EL (cell line): ENCODE measurements at places on chromosomes 11 and 22.
A peak's percentile ranks its signal among the peaks of the same experiment; 100 is the strongest.

DNA sequence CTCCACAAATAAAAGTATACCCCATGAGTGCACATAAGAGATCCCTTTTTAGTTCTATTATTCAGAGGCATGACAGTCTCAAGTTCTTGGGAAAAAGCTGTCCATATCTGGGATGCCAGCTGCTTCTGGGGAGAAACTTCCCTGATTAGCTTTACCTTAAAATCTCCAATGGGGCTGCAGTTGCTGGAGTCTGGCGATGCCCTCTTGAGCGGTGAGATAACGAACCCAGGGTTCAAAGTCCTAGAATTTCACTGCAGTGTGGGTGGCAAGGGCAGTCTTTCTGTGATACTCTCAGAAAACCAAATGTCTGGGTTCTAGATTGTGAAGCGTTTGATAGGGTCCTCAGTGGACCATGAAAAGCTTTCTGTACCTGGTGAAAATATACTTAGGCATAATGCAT is 7.4 kb upstream of the PRR33 start:
- no peak for DNase-seq

DNA sequence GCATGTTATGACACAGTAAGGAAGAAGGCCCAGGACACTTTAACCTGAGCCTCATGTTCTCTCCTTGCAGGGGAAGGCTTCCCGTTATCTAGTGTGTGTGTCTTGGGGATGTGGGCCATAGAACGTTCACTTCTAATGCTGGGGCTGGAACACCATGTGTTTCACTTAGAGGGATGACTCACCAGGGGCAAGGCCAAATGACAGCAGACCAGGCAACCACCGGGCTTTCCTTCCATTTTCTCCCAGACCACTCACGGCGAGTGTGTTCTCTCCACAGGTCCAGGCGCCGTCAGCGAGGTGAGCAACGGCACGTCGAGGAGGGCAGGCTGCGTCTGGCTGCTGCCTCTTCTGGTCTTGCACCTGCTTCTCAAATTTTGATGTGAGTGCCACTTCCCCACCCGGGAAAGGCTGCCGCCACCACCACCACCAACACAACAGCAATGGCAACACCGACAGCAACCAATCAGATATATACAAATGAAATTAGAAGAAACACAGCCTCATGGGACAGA is 964.4 kb downstream of the NTM start:
- DNase-seq, result peak; percentile 3

GRCh38 chr22:19514831-19515565 is 9.2 kb downstream of the CLDN5 start:
- DNase-seq, result no peak

GRCh38 chr22:40764763-40765441 is 54.2 kb downstream of the SLC25A17 start:
- no peak for DNase-seq

- DNase-seq, result no peak
These were observed 914 bp downstream of the INPPL1 start for GRCh38 chr11:72225411-72225951.

DNA sequence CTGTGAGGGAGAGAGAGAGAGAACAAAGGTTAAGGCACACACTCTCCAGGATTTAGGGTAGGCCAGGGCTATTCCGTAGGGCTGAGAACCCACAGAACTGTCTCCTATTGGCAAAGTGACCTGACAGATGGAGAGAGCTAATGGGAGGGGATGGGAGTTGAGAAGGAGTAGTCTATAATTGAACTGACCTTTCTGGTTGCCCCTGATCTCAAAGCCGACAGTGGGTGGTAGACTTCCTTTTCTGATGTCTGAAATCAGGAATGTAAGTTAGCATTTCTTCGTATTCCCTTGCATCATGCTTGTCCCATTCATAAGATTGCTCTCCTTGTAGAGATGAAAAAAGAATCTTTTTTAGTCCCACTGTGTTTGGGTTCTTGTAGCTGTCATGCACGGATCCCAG is 210.1 kb downstream of the NTM start:
- DNase-seq, result no peak

- DNase-seq, result peak; percentile 68
These were observed 14.9 kb downstream of the RASD2 start for GRCh38 chr22:35555483-35555890.

GRCh38 chr22:39575552-39575825 is 4.9 kb downstream of the CACNA1I start:
- DNase-seq, result no peak

DNA sequence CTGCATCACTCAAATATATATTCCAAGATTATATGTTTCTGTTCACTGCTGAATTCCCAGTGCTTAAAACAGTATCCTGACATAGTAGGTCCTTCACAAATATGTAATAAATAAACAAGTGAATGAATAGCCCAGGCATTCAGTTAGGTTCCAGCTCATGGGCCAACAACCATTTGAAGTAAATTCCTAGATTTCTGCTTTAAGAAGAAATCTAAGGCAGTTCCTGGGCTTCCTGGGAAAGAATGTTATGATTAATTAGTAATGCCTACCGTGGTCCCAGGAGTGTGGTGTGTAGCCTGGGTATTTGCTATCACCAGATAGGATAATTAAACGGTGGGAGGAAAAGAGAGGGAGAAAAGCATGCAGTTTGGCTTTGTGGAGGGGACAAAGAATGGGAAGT is 576.8 kb downstream of the SOX6 start:
- DNase-seq, result peak; percentile 5

GRCh38 chr11:77244277-77245027 is 57.0 kb downstream of the GDPD4 start:
- peak; percentile 77 for DNase-seq

DNA sequence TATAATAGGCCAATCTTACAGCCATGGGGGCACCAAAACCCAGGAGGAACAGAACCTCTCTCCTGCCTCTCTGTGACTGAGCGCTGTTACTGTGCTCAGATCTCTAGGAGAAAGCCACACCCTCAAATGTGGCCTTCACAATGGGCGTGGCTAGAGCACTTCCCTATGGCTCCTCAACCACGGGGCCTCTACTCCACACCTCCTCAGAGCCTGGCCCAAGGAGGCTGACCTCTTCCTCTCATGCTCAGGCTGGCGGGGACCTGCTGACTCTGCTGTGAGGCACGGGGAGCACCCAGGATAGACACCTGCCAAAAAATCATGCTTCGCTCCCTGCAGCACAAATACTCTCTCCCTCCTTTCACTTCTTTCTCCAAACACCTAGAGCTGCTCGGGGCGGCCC is 41.0 kb downstream of the C11orf58 start:
- no peak for DNase-seq

DNA sequence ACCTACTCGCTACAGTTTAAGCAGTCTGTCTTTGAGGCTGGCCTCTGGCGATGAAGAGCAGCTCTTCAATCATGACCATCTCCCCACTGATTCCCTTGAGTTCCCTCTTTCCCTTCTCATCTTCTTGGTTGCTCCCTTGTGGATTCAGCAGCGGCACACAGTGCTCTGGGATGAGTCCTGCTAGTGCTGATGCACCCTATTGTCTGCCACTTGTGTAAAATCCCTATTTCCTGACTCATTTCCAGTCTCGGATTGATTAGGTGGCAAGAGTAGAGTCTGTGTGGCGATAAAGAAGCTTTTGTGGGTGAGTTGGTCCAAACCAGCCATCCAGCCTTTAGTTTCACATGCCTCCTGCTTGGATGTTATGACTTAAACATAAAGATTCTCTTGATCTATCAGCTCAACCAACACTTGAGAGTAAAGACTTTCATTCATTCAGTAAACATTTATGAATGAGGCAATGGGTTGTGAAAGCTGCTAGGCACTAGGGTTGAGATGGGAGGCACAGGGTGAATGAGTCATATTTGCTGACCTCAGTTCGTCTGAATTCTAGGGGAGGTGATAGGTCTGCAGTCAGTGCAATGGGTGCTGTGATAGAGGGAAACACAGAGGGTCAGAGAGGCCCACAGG is 219.4 kb upstream of the RAG2 start:
- peak; percentile 6 for DNase-seq

- no peak for DNase-seq
These were observed 21.3 kb downstream of the MORC2 start for GRCh38 chr22:30947173-30947815.

- no peak for DNase-seq
These were observed 8.6 kb upstream of the DERL3 start for GRCh38 chr22:23847310-23847920.

- peak; percentile 26 for DNase-seq
These were observed 500.3 kb upstream of the TENM4 start for GRCh38 chr11:79940974-79941735.

- DNase-seq, result no peak
These were observed 213.7 kb downstream of the TBC1D22A start for GRCh38 chr22:46976143-46976542.

GRCh38 chr11:2761131-2762030 is 61.6 kb upstream of the KCNQ1OT1 start:
- DNase-seq, result no peak

DNA sequence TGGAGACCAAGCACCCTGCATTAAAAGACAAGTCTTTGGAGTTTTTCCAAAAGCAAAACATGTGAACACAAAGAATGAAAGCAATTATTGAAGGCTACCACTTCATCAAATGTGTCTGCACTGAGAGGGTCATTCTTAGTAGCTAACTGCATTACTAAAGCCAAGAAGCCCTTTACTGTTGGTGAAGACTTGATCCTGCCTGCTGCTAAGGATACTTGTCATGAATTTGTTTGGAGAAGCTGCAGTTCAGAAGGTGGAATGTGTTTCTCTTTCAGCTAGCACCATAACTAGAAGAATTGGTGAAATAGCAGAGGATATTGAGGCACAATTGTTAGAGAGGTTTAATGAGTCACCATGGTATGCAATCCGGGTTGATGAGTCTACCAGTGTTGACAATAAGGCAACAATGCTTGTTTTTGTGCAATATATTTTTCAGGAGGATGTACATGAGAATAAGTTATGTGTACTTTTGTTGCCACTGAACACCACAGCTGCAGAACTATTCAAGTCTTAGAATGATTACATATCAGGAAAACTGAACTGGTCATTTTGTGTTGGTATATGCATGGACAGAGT is 457.3 kb upstream of the ISX start:
- DNase-seq, result no peak

DNA sequence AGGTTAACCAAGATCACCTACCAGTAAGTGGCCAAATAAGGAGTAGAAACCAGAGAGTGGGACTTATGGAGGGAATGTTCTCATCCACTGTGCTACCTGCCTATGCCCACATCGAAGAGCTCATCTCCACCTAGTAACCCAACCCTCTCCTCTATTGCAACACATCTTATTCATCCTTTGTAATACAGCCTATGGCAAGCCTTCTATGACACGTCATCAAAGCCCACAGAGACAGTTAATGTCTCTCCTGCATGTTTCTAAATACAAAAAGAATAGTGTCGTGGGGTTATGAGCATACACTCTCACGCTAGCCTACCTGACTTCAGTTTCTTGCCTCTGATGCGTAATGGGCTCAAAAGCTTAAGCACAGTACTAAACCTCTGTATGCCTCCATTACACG is 1158.1 kb upstream of the TENM4 start:
- no peak for DNase-seq
